ENCODE measurements at places on chromosomes 16 and 17.

DNA sequence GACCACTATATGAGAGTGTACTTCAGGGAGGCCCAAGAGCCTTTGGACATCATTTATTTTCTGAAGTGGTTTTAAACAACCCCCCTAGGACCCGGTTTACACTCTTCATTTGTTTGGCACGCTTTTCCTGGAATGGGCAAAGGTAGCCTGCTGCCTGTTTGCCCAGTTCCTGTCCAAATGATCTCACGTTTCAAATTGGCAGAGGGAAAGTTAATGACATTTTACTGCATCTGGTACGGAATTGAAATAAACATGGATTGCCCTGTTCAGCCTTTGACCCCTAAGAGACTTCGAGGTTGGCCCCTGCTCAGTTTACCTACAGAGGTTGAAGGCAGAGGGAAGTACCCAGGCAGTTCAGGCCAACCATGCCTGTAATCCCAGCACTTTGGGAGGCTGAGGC is 5.8 kb upstream of the RPRML start:
- no peak for DNase-seq

- peak; percentile 65 for DNase-seq
These were observed 641 bp downstream of the COG8 start for GRCh38 chr16:69338557-69339288.

DNA sequence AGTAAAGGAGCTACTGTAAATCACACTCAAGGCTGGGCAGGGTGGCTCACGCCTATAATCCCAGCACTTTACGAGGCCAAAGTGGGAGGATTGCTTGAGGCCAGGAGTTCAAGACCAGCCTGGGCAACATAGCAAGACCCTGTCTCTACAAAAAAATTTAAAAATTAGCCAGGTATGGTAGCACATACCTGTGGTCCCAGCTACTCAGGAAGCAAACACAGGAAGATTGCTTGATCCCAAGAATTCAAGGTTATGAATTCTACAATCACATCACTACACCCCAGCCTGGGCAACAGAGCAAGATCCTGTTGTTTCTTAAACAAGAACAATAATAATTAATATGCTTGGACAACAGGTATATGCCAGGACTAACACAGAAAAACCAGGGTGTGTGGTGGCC is 13.2 kb downstream of the RHBDL3 start:
- DNase-seq, result no peak

- DNase-seq, result peak; percentile 19
These were observed 786 bp upstream of the CACNA1G start for GRCh38 chr17:50559674-50560184.

DNA sequence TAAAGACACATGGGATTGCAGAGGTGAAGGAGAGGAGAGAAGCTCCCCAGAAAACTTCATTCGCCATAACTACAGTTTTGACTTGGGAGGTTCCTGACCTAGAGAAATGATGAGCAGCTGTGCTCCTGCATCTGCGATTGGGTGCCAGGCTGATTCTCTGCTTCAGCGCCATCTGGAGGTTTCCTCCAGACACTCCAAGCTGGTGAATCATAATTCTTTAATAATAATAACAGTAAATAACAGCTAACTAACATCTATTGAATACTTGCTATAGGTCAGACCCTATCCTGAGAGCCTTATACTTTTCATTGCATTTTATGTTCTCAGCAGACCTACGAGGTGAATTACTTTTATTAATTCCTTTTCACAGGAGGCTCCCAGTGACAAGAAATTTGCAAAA is 575.8 kb downstream of the TOX3 start:
- DNase-seq, result no peak

GRCh38 chr17:82845163-82845807 is 5.5 kb upstream of the ZNF750 start:
- DNase-seq, result no peak

DNA sequence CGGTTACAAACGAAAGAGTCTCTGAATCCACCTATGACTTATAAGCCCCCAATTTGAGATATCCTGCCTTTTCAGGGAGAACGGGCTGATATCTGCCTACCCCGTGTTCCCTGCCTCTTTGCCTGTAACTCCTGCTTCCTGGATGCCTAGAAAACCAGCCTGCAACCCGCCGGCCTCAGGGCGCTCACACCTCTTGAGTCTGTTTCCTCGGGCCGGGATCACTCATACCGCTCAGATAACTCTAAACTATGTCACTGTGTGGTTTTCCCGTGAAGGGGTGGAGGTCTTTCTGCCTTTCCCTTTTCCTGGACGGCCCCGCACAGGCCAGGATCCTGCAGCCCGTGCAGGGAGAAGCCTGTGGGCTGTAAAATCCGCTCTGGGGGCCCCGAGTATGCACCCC is 10.4 kb downstream of the RPUSD1 start:
- no peak for DNase-seq

DNA sequence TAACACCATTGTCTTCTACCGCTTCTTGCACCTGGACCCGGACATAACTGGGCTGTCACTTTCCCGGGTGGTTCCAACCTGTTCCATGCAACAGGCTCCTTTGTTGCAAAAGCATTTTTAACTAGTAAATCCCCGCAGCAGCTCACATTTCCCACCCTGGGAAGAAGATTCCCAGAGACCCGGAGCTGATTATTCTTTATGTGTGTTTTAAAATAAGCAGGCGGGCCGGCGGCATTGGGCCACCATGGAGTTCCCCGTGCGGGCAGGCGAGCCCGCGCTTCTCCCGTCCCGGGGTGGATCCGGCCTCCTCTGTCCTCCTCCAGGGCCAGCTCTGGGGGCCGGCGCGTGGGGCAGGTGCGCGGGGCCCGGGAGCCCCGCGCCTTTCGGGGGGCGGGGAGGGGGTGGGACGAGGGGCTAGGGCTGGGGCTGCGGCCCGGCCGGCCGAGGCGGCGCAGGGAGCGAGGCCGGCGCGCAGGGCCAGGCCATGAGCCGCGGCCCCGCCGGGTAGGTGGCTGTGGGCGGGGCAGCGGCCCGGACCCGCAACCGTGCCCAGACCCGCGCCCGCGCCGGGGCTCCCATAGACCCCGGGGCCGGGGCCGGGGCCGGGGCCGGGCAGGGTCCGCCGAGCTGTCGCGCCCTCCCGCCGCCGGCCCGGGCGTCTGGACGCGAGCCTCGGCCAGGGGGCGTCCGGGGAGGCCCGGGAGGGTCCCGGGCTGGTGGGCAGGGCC is 1.7 kb downstream of the CRAMP1 start:
- no peak for DNase-seq

DNA sequence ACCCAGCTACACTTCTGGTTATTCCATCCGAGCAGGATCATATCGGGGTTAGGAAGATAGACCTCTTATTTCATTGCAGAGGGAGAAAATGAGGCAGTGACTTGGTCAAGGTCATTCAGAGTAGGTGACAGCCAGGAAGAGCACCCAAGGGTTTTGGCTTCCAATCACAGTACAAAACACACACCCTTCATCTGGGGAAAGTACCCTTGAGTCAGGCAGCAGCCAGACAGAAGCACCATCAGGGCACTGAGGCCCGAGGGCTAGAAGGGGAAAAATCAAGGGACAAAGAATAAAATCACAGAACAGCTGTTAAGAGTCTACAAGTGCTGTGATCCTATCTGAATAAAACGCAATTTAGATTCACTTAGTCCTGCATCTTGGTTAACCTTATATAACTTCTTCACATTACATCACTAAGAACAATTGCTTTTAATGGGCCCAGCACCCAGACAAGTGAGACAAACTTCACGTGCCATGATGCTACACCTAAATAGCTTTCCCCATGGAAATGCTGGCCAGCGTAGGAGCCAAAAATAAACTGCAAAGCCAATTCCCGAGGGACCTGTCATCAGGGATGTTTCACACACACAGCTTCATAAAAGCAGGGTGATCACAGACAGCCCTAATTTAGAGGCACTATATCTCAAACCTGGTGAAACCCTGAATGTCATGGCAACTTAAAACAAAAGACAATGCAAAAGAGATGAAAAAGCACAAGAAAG is 4.9 kb downstream of the UBE2O start:
- DNase-seq, result peak; percentile 47

- DNase-seq, result no peak
These were observed at the start of gene DOC2B for GRCh38 chr17:181245-182049. Gene DOC2B (minus strand): TSS chr17:181650. CDS start chr17:181479, 171 bp downstream.

GRCh38 chr17:17403065-17403464 is 73.7 kb upstream of the MED9 start:
- DNase-seq, result no peak

DNA sequence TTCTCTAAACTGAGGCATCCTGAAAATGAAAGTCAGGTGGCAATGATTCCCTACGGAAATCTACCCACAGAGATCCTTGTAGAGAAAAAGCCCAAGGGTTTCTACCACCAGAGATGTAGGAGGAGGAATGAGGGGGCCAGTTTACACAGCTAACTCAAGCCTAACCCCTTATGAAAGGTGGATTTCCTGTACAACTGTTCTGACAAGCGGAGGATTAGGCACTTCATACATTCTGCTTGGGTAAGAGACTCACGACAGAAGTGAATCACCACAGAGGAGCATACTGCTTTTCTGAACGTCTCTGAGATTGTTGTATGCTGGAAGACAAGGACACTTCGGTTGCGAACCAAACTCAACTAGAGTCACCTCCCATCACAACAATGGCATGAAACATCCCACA is 72.7 kb downstream of the SMG6 start:
- DNase-seq, result no peak

- DNase-seq, result no peak
These were observed 22.9 kb upstream of the ZCCHC14 start for GRCh38 chr16:87515475-87516330.

GRCh38 chr17:19771971-19772630 is 24.0 kb upstream of the ALDH3A1 start:
- peak; percentile 59 for DNase-seq

- no peak for DNase-seq
These were observed 27.9 kb upstream of the SSTR5 start for GRCh38 chr16:1044460-1045309.

GRCh38 chr17:48800626-48801217 is 16.3 kb downstream of the TTLL6 start:
- DNase-seq, result no peak

GRCh38 chr17:72097144-72097543 is 23.7 kb upstream of the SOX9 start:
- DNase-seq, result no peak

DNA sequence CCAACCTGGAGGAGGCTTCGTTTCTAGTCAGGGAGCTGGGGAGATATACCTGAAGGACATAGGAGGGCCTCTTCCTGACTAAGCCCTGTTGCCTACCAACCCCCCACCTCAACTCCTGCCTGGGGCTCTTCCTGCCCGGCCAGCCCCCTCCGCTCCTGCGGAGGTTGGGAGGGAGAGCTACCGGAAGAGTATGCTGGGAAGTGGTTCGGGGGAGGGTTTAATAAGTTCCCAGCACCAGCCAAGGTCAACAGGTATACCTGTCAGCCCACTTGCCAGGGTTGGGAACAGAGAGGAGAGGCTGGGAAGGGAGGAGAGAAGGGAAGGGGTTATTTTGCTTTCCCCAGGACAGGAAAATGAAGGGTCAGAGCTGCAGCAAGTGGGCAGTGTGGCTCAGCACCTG is 4.7 kb downstream of the PPP1R1B start:
- no peak for DNase-seq

GRCh38 chr17:58351182-58351581 is 819 bp downstream of the SUPT4H1 start:
- DNase-seq, result peak; percentile 29

GRCh38 chr16:80198311-80199299 is 342.2 kb upstream of the DYNLRB2 start:
- DNase-seq, result no peak

Measured in activated CD4-positive, alpha-beta T cell treated with anti-CD3 and anti-CD28 coated beads, Interleukin-2, Interleukin-4, amounts not matched to agents 100 ng/mL and 50 ng/mL, durations not matched to agents 16 hours and 8 hours (primary cell).